Naive B cell (primary cell): ENCODE measurements at places on chromosomes 4 and X. TPM values are rescaled to one million over a fixed set of nuclear protein-coding genes. Genes with fewer than 3 reads are reported as not detected.

ART3 gene
- not detected for polyA plus RNA-seq

SLC10A6 gene
- polyA plus RNA-seq, result not detected

DNA sequence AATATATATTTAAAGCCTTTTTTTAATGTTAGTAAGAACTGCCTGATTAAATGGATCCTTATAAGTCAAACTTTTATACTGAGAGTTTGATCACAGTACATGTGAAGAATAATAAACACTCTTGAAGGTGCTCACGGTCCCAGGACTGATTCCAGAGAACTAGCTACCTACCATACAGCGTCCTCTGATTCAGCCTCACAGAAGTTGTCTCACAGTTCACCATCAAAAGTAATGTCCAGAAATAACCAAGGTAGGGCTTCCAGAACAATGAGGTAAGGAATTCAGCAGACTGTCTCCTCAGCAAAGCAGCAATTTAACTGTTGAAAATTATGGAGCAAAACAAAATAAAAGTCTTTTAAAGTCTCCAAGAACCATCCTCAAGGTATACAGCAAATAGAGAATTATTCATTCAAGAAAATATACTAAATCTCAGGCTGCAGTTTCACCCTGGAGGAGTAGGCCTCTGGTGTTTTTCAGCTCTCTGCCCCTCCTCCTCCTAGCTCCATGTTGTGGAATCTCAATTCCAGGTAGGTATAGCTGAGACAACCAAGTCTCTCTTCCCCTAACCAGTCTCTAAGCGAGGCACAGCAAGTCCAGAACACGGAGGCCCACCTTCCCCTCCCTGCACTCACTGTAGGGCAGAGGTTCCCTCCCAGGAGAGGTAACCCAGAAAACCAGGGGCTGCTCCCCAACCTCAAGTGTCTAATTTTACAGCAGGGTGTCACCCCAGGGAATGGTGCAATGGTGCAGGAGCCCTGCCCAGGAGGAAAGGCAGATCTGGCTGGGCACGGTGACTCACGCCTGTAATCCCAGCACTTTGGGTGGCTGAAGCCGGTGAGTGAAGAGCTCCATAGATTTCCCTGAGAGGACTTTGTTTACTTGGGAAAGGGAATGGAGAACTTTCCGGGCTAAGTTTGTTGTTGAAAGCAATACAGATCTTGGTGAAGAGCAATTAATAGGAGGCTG, 28.6 kb downstream of the FAM241A start:
- no peak for DNase-seq

DNA sequence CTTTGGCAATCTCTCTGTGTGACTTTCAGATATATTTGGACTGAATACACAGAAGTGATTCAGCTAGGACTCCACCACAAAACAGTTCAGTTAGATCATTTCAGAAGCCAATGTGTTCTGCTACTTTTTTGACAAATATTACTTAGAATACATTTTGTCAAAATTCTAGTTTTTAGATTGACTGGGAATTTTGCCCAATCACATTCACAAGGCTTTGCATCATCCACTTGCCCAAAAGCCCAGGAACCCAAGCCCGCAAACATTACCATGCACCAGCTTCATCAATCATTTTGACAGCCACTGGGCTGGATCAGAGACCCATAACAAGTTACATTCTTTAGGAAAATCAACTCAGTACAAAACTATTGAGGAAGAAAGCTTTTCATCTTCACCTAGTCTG, 256.6 kb upstream of the NDST3 start:
- DNase-seq, result no peak

EDA2R gene
- polyA plus RNA-seq, result not detected

NAP1L3 gene
- polyA plus RNA-seq, result 0.16 TPM

DNA sequence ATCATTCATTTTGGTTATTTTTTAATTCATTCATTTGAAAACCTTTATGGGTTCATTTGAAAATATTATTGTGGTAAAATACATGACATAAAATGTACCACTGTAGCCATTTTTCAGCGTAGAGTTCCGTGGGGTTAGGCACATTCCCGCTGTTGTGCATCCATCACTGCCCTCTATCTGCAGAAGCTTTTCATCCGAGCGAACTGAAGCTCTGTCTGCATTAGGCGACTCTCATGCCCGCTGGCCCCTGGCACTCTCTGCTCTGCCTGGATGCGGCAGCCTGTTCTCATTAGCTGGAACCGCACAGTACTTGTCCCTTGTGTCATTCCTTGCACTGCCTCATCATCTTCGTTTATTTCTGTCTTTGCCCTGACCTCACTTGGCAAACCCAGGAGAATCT, 17.5 kb downstream of the CFAP99 start:
- no peak for DNase-seq

ENAM gene
- polyA plus RNA-seq, result 0.13 TPM

DNA sequence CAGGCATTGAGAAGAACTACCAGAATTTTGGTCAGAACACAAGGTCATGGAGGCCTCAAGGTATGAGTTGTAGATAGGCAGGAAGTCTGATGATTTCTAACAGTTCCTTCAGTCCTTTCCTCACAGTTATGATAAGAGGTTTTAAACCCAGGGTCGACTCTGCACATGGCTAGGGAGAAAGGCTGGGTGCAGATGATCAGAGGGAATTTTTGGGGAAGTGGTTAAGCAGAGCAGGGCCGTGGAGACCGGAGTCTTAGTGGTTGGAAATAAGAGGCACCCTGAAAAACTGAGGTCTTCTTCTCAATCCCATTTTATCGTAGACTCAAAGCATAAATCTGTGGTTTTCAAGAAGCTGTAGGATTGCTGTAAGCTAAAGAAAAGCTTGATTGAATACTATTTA, 118.5 kb upstream of the ANK2 start:
- no peak for DNase-seq

SLBP gene
- polyA plus RNA-seq, result 32.7 TPM

ZFX gene
- 60.4 TPM for polyA plus RNA-seq
